ENCODE measurements at places on chromosomes 2 and 18. TPM values are rescaled to one million over a fixed set of nuclear protein-coding genes. Genes with fewer than 3 reads are reported as not detected.

DNA sequence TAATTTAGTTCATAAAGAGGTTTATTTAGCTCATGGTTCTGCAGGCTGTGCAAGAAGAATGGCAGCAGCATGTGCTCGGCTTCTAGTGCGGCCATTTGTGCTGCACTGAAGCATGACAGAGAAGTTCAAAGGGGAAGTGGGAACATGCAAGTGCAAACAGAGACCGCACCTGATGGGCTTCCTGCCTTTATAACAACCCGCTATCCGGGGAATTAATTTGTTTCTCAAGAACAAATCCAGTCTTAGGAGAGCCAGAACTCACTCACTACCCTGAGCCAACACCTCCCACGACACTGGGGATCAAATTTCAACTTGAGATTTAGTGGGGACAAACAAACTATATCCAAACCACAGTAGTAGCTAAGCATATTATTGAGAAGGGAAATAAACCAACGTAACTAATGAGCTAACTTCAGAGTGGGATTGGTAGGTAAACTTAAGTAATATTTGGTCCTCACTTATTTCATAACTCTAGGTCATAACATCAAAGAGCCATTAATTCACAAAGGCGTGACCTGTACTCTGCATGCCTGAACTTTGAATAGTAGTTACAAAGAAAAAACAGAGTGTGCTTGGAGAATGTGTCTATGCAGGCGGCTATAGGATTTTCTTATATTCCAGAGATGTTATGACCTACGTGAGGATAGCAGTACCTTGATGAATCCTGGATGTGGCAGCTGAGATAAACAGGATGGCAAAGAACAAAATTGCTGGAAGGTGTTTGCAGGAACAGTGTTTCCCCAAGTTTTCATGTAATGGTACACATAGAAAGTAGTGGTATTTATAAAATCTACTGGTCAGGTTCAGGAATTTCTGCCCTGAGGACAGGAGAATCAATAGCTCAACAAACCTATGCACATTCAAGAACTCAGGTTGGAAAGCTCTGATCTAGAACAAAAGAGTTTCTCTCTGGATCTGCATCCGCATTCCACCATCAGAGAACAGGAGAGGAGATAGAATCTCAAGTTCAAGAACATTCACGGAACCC lies 845.9 kb upstream of the ID2 start:
- DNase-seq = peak; percentile 35
- H3K4me1 ChIP-seq = peaks cover 5% of the 10 kb centered on the region
- H3K4me3 ChIP-seq = no peak overlapping the region
- no peaks in the 10 kb centered on the region for H3K36me3 ChIP-seq

- H3K4me3 ChIP-seq = no peak overlapping the region
- no peak overlapping the region for H3K27ac ChIP-seq
- peak; percentile 34 for DNase-seq
- H3K27me3 ChIP-seq = no peaks in the 10 kb centered on the region
- H3K4me1 ChIP-seq = peaks cover 6% of the 10 kb centered on the region
These were observed 116.9 kb downstream of the C1D start for GRCh38 chr2:67945940-67946339.

DNA sequence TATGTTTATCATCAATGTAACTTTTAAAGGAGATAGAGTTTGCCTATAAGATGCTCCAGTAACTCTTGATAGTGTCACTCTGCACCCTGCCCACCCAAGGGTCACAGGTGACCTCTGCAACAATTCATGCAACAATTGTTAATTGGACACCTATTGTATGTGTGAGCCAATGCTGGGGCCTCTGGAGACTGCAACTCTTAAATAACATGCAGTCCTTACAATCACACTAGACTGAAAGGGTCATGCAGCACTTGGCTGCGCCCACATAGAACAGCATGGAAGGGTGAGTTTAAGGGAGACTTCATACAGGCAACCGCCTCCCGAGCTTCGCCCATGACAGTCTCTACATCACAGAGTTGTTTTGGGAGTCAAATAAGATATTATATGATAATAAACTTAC lies 137.1 kb upstream of the TWIST2 start:
- no peak overlapping the region for H3K27ac ChIP-seq
- H3K36me3 ChIP-seq = no peaks in the 10 kb centered on the region
- no peaks in the 10 kb centered on the region for H3K4me1 ChIP-seq
- H3K27me3 ChIP-seq = no peaks in the 10 kb centered on the region

DNA sequence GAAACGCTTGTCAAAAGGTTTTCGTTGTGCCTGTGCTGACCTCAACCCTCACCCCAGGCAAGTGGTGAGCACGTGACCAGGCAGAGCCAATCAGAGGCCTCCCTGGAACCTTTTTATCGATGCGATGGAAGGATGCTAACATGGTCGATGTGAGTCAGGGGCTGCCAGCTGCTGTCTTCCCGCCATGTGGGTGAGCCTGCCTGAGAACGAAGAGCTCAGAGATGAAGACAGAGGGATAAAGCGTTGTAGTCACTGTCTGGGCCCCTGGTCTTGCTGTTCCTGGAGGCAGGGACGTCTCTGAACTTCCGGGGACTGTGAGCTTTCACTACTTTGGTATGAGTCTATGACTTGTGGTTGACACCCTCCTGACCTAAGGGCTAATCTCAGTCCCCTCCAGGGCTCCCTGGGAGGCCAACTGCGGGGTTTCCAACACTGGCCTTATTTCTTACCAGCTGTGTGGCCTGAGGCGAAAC lies 18.6 kb downstream of the DNMT3A start:
- peaks cover 27% of the 10 kb centered on the region for H3K4me1 ChIP-seq
- no peak overlapping the region for H3K4me3 ChIP-seq
- H3K27me3 ChIP-seq = no peaks in the 10 kb centered on the region

DNA sequence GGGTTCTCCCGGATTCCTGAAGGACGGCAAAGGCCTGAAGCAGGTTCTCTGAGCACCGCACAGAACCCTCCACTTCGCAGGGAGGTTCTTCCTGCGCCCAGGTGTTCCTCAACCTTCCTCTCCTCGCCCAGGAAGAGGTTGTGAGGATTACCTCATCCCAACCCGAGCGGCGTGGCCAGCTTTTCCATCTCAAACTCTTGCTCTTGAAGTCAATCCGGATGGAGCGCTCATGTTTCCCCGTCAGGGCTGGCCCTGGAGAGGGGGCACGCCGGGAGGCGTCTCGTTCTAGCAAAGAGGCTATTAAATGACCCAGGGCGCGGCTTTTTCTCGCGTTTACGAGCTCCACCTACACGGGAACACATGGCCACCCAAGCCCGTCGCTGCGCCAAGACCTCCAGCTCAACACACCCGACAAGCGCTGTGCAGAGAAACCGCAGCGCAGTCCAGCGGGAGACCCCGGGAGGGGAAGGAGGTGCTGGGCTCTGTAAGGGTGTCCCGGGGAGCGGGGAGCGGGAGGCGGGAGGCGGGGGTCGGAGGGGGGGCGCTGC lies 540 bp upstream of the RAB10 start:
- H3K27ac ChIP-seq = peak overlapping the region; percentile 99
- peaks cover 12% of the 10 kb centered on the region for H3K36me3 ChIP-seq
- peaks cover 45% of the 10 kb centered on the region for H3K4me1 ChIP-seq
- peak overlapping the region; percentile 93 for H3K4me3 ChIP-seq
- H3K27me3 ChIP-seq = no peaks in the 10 kb centered on the region

Gene ANKRD29
- polyA plus RNA-seq = 8.2 TPM

Gene SKA1
- polyA plus RNA-seq = 0.46 TPM

Gene GAL3ST2
- not detected for polyA plus RNA-seq

All from stomach (tissue), 19 donors.